ENCODE measurements at places on chromosomes 12 and 14.

DNA sequence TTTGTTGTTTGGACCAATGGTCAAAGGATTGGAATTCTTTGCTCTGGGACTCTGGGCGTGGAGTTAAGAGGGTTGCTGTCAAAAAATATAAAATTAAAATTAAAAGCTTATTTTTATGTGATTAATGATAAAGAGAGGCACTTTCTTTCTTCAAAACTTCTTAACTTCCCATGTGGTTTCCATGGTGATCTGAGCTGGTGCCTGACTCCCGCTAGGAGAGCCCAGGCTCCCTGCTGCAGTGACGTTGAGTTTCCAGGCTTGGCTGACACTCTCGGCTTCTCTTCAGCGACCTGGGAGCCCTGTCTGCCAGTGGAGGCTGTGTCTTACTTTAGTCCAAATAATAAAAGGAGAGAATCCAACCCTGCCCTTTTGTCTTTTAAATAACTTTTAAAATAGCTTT lies 84.4 kb downstream of the GALC start:
- no peak for DNase-seq

DNA sequence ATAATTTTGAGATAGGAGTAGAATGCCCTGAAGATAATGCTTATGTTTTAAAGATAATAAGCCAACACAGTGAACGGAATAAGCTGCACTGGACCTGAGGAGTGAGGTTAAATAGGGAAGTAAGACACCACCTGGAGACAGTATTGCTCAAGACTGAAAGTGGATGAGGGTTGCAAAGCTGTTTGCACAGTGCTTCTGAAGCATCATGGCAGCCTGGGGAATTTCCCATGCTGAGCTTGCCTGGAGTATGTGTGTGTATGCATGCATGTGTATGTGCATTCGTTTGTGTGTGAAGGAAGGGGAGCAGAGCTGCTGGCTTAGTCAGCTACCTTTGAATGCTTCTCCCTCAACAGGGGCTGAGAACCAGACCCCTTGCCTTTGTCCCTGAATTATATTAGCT lies 35.8 kb downstream of the BHLHE41 start:
- DNase-seq: no peak

- DNase-seq: no peak
Observed at GRCh38 chr12:116263431-116263830, 14.1 kb downstream of the MED13L start.

GRCh38 chr14:26401179-26401968 lies 196.5 kb downstream of the NOVA1 start:
- DNase-seq: no peak

- DNase-seq: no peak
Observed at GRCh38 chr12:91562476-91562875, 379.9 kb upstream of the DCN start.

- DNase-seq: no peak
Observed at GRCh38 chr12:104637604-104638003, 180.9 kb downstream of the CHST11 start.

- DNase-seq: no peak
Observed at GRCh38 chr14:69183735-69184134, 7.6 kb upstream of the EXD2 start.

GRCh38 chr12:11719678-11720099 lies 70.2 kb downstream of the ETV6 start:
- DNase-seq: peak; percentile 77

DNA sequence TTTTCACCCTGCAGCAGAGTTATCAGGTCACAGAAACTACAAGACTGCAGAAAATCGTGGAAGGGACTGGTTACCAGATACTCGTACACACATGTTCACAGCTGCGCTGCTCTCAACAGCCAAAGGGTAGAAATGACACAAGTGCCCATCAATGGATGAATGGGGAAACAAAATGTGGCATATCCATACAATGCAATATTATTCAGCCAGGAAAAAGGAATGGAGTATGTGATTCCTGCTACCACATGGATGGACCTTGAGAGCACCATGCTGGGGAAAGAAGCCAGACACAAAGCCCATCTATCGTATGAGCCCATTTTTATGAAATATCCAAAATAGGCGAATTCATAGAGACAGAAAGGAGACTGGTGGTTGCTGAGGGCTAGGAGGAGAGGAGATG lies 1.7 kb upstream of the RIMBP2 start:
- no peak for DNase-seq

GRCh38 chr12:57541001-57541400 lies 6.0 kb downstream of the DCTN2 start:
- DNase-seq: no peak

DNA sequence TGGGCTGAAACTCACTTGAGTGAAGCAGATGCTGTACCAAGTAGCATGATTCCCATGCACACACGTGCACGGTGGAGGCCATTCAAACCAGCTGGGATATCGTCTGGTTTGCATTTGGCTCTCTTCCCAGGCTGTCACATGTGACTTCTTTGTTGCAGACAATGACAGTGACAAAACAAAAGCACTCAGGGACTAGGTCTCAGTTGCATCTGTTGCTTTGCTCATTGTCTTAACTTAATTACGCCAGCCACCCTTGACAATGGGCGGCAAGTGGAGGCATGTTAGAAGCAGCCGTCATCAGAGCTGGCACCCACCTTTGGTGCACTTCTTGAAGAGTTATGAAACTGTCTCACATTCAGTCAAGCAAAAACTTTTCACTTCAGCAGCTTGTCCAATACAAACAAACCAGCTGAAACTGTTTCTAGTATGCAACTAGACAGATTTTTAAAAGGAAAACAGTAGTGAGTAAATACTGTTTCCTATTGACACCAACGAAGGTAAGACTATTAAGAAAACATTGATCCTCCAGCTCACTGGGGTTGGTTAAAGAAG lies 74.3 kb downstream of the IGF1 start:
- no peak for DNase-seq

DNA sequence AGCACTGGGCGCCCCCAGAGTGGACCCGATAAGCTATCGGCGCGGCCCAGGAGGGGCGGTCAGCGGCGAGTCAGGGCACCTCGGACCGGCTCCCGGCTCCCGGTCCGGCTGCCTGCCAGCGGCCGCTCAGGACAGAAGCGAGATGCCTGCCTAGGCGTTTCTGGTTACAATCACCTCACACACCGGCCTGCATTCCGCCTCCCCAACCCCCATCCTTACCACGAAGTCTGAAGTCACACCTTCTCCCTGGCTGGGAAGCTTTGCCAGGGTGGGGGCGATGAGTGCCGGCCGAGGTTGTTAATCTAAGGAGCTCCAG lies 42.6 kb upstream of the TBX5 start:
- DNase-seq: no peak

GRCh38 chr12:89538897-89539296 lies 13.1 kb upstream of the POC1B start:
- DNase-seq: no peak

DNA sequence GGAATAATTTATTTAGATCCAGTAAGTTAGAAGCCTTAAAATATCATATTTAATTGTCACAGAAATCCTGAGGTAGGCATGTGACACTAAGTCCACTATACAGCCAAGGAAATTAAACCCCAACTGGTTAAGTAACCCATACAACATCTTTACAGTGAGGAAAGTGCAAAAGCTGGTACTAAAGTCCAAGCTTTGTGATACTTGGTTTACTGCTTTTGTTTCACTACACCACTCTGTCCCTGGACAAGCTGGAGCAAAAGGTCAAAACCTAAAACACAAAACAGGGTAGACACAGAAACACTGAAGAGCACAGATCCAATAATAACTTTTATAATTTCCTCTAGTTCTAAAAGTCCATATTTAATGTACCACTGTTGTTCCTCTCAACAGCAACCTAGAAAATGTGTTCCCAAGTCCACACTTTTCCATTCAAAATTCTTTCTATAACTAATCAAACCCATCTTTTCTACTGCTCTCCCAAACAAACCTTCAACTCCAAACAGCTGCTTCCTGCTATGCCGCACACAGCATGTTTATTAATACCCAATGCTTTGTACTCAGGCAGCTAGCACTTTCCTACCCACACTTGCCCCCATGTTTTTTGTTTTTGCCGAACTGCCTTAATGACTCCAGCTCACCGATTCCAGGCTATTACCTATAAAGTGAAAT lies 90.9 kb downstream of the MED13L start:
- no peak for DNase-seq

- DNase-seq: no peak
Observed at GRCh38 chr12:11652351-11653040, 3.0 kb downstream of the ETV6 start.

DNA sequence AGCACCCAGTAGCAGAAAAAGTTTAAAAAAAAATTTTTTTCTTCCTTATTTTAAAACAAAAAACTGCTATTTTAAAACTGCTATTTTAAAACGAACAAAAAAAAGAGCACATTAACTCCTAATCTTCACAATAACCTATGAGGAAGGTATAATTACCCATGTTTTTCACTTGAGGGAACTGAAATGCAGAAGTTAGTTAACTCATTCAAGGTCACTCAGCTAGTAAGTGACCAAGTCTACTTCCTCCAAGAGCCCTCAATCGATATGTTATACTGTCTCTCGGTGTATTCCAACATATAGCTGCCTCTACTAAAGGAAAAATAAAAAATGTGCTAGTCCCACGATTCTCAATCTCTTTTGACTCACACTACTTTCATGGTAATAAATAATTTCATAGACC lies 7.8 kb downstream of the RPAP3 start:
- DNase-seq: peak; percentile 35

DNA sequence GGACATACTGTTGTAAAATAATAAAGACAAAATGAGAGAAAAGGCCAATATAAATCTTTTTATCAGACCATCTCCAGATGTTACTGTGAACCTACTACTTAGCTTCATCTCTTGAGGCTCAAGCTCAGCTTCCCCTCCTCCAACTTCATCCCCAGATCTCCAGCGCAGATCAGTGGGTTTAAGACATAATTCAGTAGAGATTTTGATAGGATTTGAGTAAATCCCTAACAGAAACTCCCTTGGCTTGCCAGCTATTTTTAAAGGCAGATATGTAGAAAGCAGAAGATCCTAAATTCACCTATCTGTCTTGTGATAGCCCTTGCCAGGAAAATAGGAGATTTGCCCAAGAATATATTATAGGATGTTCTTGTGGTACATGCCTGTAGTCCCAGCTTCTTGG lies 236.7 kb downstream of the FBXL14 start:
- no peak for DNase-seq

- DNase-seq: no peak
Observed at GRCh38 chr12:64323006-64323405, 67.6 kb downstream of the C12orf56 start.

GRCh38 chr12:111434680-111435338 lies 29.1 kb downstream of the SH2B3 start:
- no peak for DNase-seq

GRCh38 chr14:63852271-63852816 lies 460 bp upstream of the SYNE2 start:
- no peak for DNase-seq

GRCh38 chr12:21697904-21698630 lies 40.4 kb upstream of the LDHB start:
- peak; percentile 18 for DNase-seq

GRCh38 chr14:70666361-70666686 lies 24.6 kb downstream of the TTC9 start:
- DNase-seq: no peak

- DNase-seq: no peak
Observed at GRCh38 chr12:29882846-29883245, 99.1 kb upstream of the TMTC1 start.

- no peak for DNase-seq
Observed at GRCh38 chr12:52215587-52216031, 17.4 kb upstream of the KRT7 start.

GRCh38 chr14:74062809-74063150 lies 21.5 kb downstream of the ALDH6A1 start:
- DNase-seq: no peak

DNA sequence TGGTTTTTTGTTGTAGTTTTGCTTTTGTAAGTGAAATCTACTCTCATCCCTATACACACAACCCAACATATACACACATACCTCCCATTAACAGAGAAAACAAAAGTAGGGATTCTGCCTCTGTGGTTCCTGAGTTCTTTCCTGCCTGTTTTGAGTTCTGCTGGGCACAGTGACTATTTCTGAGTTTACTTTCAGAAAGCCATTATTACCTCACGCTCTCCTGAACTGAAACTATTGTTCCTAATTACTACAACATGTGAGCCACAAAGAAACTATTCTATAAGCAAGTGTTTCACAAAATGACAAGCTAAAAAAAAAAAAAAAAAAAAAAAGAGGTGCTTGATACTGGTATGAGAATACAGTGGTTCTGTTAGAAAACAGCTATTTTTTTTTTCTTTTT lies 110.9 kb downstream of the ALG10B start:
- no peak for DNase-seq

DNA sequence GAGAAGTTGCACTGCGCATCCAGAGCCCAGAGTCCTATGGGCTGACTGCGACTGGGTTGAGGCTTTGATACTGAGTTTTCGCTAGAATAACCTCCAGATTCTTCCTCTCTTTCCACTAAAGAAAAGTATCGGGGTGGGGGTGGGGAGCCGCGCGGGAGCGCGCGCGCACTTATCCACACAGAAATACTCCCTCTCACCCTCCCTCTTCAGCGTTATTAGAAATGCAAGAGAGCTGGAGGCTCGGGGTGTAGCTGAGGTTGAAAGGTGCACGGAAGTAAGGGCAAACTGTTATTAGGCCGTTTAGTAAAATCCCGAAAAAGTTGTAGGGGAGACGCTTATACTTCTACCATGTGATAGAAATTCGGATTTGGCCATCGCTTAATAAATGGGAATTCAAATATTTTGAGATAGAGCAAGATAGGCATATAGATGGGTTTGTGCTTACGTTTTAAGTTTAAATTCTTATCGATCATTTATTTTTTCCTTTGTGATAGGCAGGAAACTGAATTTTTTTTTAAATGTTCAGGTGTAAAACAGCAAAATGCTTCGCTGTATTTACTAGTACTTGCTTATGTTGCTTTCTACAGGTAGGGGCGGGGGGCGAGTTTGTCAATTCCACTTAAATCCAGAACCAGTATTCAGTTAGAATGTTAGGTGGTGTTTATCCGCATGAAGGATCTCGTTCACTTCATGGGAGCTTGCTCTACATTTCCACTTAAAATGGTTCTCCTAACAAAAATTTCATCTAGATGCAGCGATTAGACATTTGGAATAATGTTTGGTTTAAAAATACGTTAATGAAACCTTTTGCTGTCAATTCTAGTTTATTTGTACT lies 1.1 kb downstream of the ARHGAP5 start:
- peak; percentile 77 for DNase-seq

DNA sequence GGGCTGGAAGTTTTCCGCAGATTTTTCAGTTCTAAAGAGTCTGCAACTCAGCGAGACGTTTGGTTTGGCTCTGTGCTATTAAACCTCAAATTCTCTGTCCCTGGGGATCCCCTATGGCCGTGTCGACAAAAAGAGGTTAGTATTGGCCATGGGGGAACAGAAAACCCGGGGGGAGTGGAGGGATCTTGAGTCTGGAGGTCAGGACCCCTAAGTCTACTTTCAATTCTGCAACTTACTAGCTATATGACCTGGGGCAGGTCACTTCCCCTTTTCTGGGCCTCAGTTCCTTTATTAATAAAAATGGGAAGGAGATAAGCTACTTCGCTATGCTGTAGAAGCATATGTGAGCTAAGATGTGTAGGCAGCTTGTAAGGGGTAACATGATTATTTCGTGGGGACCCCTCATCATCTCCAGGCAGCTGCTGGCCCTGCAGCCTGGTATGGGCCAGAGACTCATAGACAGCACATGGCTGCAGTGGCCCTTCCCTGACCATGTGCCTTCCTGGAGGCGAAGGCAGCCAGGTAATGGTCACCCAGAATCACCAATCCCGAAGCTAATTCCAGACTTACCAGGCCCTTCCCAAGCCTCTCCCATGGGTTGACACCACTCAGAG lies 8.6 kb downstream of the ASB2 start:
- peak; percentile 42 for DNase-seq

- DNase-seq: no peak
Observed at GRCh38 chr12:43305065-43305464, 246.9 kb downstream of the ADAMTS20 start.
